Cardiac muscle cell (in vitro differentiated cells and primary cell): ENCODE measurements at places on chromosomes 5 and 9. TPM values are rescaled to one million over a fixed set of nuclear protein-coding genes. Genes with fewer than 3 reads are reported as not detected.

The SLC36A2 gene
- not detected in 2 replicates for total RNA-seq

The PRSS3 gene
- total RNA-seq: not detected in 2 replicates

The LTC4S gene
- total RNA-seq: 5.3 and 10.2 TPM in 2 replicates

The SLC27A6 gene
- 41.3 and 64.0 TPM in 2 replicates for total RNA-seq

The RANBP3L gene
- total RNA-seq: 0.57 and 0.85 TPM in 2 replicates

The SGCD gene
- total RNA-seq: 1.3 and 1.9 TPM in 2 replicates

The IFNA2 gene
- not detected in 2 replicates for total RNA-seq

GRCh38 chr5:76521240-76521758 lies 101.9 kb downstream of the F2RL2 start:
- DNase-seq: no peak

DNA sequence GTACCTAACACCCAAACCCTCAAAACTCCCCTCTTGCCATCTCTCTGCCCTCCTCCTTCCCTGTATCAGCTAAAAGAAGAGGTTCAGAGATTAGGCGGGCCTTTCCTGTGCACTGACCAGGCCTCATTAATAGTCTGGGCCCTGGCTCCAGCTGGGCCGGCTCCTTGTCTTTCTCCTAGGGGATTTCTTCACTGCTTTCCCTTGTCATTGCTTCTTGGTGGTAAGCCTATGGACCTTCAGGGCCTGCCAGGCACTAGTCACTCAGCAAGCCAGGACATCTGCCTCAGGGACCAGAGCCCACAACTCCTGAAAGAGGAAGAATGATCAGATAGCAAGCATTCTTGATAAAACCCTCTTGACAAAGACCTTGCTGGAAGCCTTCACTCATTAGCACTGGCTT lies 50.9 kb downstream of the MRRF start:
- no peak for DNase-seq

GRCh38 chr9:36802201-36802920 lies 229.7 kb downstream of the MELK start:
- peak; percentile 47 for DNase-seq

DNA sequence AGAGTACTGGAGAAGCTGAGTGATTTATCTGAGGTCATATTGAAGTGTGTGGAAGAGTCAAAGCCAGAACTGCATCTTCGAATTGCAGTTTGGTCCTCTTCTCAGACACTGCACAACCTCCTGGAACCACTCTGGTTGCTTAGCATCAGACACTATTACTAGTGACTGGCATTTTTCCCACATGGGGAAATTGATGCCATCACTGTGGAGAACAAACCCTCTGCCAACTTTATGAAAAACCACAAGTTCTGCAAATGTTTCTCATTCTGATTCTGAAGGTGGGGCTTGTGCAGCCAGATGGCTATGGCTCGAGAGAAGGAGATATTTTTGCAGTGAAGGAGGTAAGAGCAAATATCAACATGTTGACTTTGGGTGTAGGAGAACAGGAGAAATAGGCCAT lies 67.2 kb downstream of the KCTD16 start:
- no peak for DNase-seq

GRCh38 chr5:6831678-6832671 lies 118.7 kb downstream of the TENT4A start:
- no peak for DNase-seq

- DNase-seq: no peak
Observed at GRCh38 chr9:124018730-124019697, 7.4 kb downstream of the LHX2 start.

GRCh38 chr5:162512935-162513565 lies 445.5 kb downstream of the GABRG2 start:
- DNase-seq: no peak

DNA sequence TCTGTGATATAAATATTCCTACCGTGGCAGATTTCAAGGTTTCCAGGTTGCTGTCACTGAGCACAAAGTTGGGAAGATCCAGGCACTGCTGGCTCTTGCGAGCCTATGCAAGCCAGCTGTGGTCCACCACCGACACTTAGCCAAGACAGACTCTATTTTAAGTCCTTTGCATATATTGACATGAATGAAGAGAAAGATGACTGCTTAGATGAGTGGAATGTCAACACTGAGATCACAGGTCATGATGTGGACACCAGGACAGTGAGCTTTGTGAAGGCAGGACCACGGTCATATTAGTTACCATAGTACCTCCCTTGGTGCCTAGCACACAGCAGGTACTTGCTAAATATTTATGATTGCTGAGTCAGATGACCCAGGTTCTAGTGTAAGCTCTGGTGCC lies 217.0 kb downstream of the PAPPA start:
- no peak for DNase-seq

DNA sequence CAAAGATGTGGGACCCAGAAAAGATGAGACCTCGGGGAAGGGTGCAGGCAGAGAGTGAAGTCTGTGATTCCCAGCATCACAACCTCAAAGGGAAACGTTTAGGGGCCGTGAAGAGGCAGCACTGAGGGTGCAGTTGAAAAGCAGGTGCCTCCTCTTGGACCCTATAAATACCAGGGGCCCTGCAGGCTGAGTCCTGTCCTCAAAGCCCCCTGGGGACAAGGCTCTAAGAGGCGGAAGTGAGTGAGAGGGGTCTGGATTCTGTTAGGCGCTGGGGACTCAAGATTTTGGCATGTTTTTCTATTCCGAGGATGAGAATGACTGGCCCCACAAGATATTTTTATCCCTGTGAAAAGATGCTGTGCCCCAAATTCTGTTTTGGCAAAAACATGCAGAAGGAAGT lies 107.8 kb downstream of the THBS4 start:
- no peak for DNase-seq

- DNase-seq: no peak
Observed at GRCh38 chr9:98563212-98563907, 145.4 kb downstream of the GABBR2 start.

DNA sequence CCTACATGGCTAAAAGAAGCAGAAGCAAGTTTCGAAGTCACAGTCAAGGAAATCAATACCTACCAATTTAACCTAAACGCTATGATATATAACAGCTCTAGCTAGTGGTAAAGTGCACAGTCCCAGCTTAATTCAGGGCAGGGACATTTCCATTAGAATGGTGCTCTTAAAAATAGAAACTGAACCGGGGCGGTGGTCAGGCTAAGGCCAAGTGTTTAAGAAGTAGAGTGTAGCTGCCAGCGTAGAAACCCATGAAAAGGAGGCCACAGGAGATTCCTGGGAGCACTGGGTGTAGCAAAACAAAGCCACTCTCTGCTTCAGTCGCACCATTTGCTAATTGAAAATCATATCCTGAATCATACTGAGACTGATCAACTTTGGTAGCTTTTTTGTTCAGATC lies 28.8 kb downstream of the PPIC start:
- no peak for DNase-seq

- DNase-seq: no peak
Observed at GRCh38 chr9:96136992-96137670, 164.8 kb downstream of the HSD17B3 start.
